Stomach (tissue), 19 donors: ENCODE measurements at places on chromosomes 2 and 18.

DNA sequence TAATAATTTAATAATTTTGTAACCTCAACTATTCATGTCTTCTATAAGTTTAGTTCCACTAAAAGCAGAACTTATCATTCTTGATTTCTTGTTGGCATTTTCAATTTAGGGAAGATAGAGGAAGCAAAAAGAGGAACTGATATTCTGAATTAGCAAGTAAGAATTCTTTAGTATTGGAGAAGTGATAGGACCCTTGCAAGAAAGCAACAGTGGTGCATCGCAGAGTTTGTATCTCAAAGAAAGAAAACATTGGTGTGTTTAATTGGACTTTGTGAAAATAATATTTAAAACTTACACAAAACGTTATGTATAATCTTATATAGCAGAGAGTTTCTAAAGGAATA lies 36.5 kb upstream of the TNFRSF11A start:
- H3K36me3 ChIP-seq, result peaks cover 72% of the 10 kb centered on the region
- no peak overlapping the region for H3K27ac ChIP-seq
- no peak overlapping the region for H3K4me3 ChIP-seq
- DNase-seq, result no peak
- no peaks in the 10 kb centered on the region for H3K27me3 ChIP-seq
- no peaks in the 10 kb centered on the region for H3K4me1 ChIP-seq

DNA sequence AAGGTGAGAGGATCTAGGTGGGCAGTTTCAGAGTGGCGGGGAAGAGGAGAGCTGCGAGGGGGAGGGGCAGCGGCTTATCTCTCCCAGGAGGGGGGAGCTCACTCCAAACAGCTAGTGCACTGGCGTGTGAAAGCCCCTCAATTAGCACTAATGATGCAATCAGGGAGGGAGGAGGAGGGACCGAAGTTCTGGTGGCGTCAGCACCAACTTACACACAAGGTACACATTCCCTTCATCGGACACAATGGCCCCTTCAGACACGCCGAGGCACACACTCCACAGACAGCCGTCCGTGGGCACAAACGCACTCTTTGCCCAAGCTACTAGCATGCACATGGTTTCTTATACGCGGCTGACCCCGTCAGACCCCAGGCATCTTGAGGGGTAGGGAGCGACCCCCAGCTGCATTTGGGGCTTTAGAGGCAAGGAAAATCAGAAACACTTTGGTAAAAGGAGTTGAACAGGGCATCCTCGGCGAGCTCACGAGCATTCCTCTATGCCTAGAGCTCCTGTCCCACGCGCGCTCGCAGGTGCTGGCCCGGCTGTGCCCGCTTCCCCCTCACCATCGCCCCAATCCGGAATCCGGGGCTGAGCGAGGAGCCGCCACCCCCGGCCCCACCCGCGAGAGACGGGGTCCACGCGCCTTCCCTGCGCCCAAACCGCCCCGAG lies 868 bp upstream of the PKDCC start:
- no peak for DNase-seq
- H3K36me3 ChIP-seq, result no peaks in the 10 kb centered on the region
- peaks cover 45% of the 10 kb centered on the region for H3K4me1 ChIP-seq
- H3K4me3 ChIP-seq, result peak overlapping the region; percentile 58

- H3K4me1 ChIP-seq, result no peaks in the 10 kb centered on the region
- no peak overlapping the region for H3K4me3 ChIP-seq
Measured at GRCh38 chr2:237943395-237944094, 23.3 kb upstream of the UBE2F start.

GRCh38 chr2:162256591-162256991 lies 13.3 kb upstream of the FAP start:
- no peak for DNase-seq
- H3K4me1 ChIP-seq, result peaks cover 5% of the 10 kb centered on the region
- H3K27me3 ChIP-seq, result no peaks in the 10 kb centered on the region

- no peaks in the 10 kb centered on the region for H3K36me3 ChIP-seq
- H3K4me1 ChIP-seq, result peaks cover 23% of the 10 kb centered on the region
- H3K4me3 ChIP-seq, result peak overlapping the region; percentile 48
- DNase-seq, result no peak
- no peaks in the 10 kb centered on the region for H3K27me3 ChIP-seq
- no peak overlapping the region for H3K27ac ChIP-seq
Measured at GRCh38 chr18:55320424-55321264, 267.3 kb downstream of the TCF4 start.

GRCh38 chr2:180952731-180953336 lies 27.6 kb upstream of the UBE2E3 start:
- no peaks in the 10 kb centered on the region for H3K4me1 ChIP-seq
- H3K27me3 ChIP-seq, result no peaks in the 10 kb centered on the region
- no peak for DNase-seq

GRCh38 chr18:21997207-21998143 lies 171.9 kb upstream of the GATA6 start:
- no peak overlapping the region for H3K4me3 ChIP-seq
- H3K36me3 ChIP-seq, result no peaks in the 10 kb centered on the region
- peak; percentile 87 for DNase-seq
- H3K27ac ChIP-seq, result peak overlapping the region; percentile 82

GRCh38 chr18:9428862-9429661 lies 46.3 kb upstream of the RALBP1 start:
- no peaks in the 10 kb centered on the region for H3K36me3 ChIP-seq

DNA sequence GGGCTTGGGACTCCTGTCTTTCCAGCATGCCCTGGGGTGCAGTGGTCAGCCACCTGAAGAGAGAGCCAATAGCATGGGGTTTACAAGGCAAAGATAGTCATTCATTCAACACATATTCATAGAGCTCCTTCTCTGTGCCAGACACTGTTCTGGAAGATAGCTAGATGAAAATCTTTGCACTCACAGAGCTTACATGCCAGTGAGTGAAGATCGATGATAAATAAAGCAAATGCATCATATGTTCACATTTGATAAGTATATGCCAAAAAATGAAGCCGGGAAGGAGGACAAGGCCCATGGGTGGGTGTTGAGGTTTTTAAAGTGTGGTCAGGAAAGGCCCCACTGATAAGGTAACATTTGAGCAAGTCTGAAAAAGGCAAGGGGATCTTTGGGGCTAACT lies 130.8 kb upstream of the CDCA7 start:
- H3K36me3 ChIP-seq, result no peaks in the 10 kb centered on the region
- no peak overlapping the region for H3K4me3 ChIP-seq
- H3K27me3 ChIP-seq, result no peaks in the 10 kb centered on the region
- H3K4me1 ChIP-seq, result no peaks in the 10 kb centered on the region

GRCh38 chr18:49303379-49303778 lies 157.1 kb downstream of the DYM start:
- no peaks in the 10 kb centered on the region for H3K4me1 ChIP-seq
- no peak for DNase-seq
- peaks cover 9% of the 10 kb centered on the region for H3K36me3 ChIP-seq
- H3K27me3 ChIP-seq, result no peaks in the 10 kb centered on the region
- H3K27ac ChIP-seq, result no peak overlapping the region
- no peak overlapping the region for H3K4me3 ChIP-seq

- H3K4me1 ChIP-seq, result peaks cover 8% of the 10 kb centered on the region
- H3K27ac ChIP-seq, result no peak within 1 kb of the TSS
- H3K4me3 ChIP-seq, result peak within 1 kb of the TSS; percentile 8
- no peak for DNase-seq
- no peaks in the 10 kb centered on the region for H3K27me3 ChIP-seq
Measured at GRCh38 chr2:48755473-48755872, at the start of gene LHCGR. Gene LHCGR (minus strand): TSS chr2:48755724. CDS start chr2:48755671, 53 bp downstream.

DNA sequence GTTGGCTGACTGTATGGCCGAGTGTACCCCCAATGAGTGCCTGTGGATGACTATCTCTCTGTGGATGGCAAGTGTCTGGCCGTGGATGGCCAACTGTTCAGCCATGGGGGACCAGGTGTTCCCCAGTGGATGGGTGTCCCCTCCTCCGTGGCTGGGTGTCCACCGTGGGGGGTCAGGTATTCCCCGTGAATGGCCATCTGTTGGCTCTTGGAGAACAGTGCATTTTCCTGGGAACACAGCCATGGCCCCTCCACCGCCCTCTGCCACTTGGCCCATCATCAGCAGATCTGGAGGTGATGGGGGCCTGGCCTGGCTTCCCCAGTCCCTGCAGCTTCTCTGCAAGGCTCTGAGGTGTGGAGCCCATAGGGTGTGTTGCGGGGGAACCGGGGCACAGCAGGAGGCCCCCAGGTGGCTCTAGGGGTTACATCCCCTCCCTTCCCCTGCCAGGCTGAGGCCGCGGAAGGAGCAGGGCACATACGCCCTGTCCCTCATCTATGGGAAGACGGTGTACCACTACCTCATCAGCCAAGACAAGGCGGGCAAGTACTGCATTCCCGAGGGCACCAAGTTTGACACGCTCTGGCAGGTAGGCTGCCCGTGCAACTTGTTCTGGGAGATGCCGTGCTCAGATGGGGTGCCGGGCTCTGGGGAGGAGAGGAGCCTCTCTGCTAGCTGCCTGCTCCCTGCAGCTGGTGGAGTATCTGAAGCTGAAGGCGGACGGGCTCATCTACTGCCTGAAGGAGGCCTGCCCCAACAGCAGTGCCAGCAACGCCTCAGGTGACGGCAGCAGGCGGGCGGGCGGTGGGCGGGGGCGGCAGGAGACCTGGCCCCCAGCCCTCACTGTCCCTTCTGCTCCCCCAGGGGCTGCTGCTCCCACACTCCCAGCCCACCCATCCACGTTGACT lies 19.3 kb downstream of the ZAP70 start:
- H3K36me3 ChIP-seq, result no peaks in the 10 kb centered on the region
- peaks cover 5% of the 10 kb centered on the region for H3K4me1 ChIP-seq
- no peak for DNase-seq
- H3K27ac ChIP-seq, result no peak overlapping the region
- H3K4me3 ChIP-seq, result no peak overlapping the region

GRCh38 chr2:172101821-172102390 lies 794 bp downstream of the DLX2 start:
- no peaks in the 10 kb centered on the region for H3K36me3 ChIP-seq
- H3K27me3 ChIP-seq, result peaks cover 100% of the 10 kb centered on the region

DNA sequence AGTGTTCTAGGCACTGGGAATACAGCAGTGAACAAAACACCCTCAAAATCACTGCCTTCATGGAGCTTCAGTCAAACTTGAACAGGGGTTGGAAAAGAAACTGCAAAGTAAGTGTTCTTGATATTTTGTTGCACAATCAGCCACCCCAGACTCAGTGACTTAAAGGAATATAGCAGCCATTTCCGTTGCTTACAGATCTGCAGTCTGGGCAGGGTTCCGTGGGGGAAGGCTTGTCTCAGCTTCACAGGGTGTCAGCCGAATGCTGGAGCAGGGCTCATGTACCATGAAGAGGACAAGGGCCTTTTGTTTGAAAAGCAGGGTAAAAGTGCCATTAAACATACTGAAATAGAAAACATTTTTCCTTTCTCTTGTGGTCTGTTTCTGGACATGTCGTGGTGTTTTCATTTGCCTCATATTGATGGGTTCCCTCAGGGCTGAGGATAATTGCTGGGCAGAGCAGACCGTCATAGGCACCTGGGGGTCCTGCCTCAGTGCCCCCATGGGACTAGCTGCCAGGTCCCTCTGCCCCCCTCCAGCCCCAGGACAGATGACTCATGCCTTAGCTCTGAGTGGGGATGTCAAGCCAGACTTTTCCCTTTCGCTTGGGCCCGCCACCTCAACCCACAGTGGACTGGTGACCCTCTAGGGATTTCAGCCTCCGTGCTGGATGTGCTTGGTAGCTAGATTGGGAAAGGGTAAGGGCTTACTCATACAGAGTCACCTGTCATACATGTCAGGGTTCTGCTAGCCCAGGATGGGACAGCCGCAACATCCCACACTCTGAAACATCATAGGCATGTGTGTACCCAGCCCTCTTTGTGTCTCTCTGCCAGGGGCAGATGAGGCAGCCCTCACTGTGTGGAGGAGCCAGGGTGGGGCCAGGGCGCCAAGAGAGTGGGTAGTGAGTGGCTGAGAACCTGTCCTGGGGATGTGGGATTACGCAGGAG lies 96.5 kb downstream of the PTPRM start:
- no peak overlapping the region for H3K27ac ChIP-seq
- no peak overlapping the region for H3K4me3 ChIP-seq
- no peak for DNase-seq
- H3K27me3 ChIP-seq, result no peaks in the 10 kb centered on the region
- H3K36me3 ChIP-seq, result no peaks in the 10 kb centered on the region
- H3K4me1 ChIP-seq, result no peaks in the 10 kb centered on the region

GRCh38 chr2:36655453-36655852 lies 41.1 kb upstream of the VIT start:
- no peaks in the 10 kb centered on the region for H3K4me1 ChIP-seq
- no peaks in the 10 kb centered on the region for H3K27me3 ChIP-seq
- H3K36me3 ChIP-seq, result no peaks in the 10 kb centered on the region
- no peak for DNase-seq
- no peak overlapping the region for H3K4me3 ChIP-seq

- no peak overlapping the region for H3K4me3 ChIP-seq
- no peaks in the 10 kb centered on the region for H3K36me3 ChIP-seq
- DNase-seq, result no peak
Measured at GRCh38 chr2:174614261-174614660, 16.7 kb upstream of the WIPF1 start.

DNA sequence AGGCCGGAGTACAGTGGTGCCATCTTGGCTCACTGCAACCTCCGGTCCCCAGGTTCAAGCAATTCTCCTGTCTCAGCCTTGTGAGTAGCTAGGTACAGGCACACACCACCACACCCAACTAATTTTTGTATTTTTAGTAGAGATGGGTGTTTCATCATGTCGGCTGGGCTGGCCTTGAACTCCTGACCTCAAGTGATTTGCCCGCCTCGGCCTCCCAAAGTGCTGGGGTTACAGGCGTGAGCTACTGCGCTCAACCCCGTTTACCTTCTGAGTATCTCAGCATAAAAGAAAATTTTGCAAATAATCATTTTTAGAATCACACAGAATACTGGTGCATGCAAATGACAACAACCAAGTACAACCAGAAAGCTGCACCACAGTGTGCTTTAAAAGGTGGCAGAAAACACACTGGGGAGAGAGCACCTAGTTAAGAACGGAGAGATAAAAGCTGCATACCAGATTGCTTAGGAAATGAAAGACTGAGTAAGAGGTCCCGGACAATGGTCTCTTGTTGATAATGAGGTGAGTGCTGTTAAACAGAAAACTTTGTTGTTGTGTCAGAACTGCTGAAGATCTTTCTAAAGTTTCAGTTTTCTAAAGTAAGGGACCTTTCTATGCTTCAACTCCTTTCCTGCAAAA lies 189.6 kb downstream of the ACTR3 start:
- H3K36me3 ChIP-seq, result no peaks in the 10 kb centered on the region
- no peak overlapping the region for H3K27ac ChIP-seq
- no peak overlapping the region for H3K4me3 ChIP-seq

DNA sequence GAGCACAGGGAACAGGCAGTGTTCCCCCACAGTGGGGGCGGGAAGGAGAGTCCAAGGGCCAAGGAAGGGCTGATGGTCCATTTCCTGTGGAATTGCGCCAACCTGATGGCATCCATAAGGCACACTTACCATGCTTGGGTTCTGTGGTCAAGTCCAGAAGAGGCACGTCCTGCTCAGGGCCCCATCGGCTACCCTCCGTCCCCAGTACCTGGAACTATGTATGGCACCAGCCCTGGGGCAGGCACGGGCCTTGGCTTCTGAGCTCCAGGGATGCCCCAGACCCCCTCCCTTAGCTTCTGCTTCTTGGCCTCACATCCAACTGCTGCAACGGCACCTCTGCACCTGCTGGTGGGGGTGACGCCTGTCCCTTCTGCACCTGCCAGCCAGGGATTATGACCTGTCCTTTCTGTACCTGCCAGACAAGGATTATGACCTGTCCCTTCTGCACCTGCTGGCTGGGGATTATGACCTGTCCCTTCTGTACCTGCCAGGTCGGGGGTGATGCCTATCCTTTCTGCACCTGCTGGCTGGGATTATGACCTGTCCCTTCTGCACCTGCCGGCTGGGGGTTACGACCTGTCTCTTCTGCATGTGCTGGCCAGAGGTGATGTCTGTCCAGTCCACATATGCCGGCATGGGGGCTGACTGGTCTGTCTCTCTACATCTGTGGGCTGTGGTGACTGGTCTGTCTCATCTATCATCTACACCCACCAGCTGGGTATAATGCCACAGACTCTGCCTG lies 45.4 kb upstream of the SNTG2 start:
- no peak for DNase-seq
- H3K36me3 ChIP-seq, result no peaks in the 10 kb centered on the region
- no peak overlapping the region for H3K27ac ChIP-seq
- no peaks in the 10 kb centered on the region for H3K4me1 ChIP-seq
